ENCODE measurements at places on chromosomes 4 and X. TPM values are rescaled to one million over a fixed set of nuclear protein-coding genes. Genes with fewer than 3 reads are reported as not detected.

Gene GAGE12F
- total RNA-seq = not detected

Gene TLR10
- not detected for total RNA-seq

Gene PGAM4
- not detected for total RNA-seq

Gene PPP4R3C
- total RNA-seq = not detected

Gene CISD2
- total RNA-seq = 21.3 TPM

Gene VCX
- 0.41 TPM for total RNA-seq

Data from mesothelial cell of epicardium (in vitro differentiated cells).